ENCODE measurements at places on chromosomes 2 and 18.

- DNase-seq = no peak
Measured at GRCh38 chr2:46803547-46803878, 112.1 kb downstream of the MCFD2 start.

DNA sequence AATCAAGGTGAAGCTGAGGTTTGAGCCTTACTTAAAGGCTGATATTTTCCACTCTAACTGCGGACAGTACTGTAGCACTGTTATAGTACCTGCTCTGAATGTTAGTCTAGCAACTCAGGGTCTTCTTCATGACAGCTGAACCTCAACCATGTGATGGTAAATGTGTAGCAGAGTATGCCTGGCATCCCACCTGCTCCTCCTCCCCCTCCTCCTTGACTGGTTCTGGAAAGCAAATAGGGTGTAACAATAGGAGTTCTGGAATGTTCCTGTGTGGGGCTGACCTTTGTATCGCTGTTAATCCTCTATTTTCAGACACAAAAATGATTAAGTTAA, 447 bp upstream of the CCL20 start:
- DNase-seq = no peak

DNA sequence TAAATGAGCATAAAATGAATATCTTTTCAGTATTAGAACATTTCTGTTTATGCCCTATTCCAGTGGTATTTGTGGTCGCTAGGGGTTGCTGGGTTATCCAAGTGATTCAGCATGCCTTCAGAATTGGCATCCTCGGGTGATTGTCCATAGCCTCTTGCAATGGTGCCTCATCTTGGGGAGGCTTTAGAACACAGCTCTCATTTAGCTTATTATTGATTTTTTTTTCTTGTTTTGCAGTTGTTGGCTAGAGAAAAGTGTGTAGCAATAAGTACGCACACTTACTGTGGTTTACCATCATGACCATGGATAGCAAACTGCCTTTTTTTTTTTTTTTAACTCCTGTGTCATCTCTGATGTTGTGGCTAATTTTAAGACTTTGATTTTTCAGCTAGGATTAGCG, 33.6 kb downstream of the PLEKHA3 start:
- no peak for DNase-seq

GRCh38 chr2:88871336-88871735, 179.9 kb downstream of the RPIA start:
- DNase-seq = no peak

- no peak for DNase-seq
Measured at GRCh38 chr2:221478485-221478863, 93.6 kb downstream of the EPHA4 start.

DNA sequence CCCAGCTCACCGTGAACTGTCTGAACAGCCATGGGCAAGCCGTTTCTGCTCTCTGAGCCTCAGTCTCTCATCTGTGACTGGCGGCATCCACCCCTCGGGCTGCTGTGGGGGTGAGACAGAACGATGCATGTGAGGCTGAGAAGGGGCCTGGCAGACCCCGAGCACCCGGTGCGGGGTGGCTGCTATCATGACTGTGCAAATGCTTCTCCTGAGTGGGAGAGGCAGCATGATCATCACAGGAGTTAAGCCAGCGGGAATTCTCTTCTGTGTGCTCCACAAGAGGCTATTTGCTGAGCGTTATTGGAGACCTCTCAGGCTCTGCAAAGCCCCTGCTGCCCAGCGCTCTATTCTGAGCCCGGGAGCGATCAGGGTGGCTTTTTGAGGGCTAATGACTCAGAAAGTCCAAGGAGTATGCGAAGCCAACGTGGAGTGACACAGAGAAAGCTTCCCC, 45.8 kb upstream of the ID2 start:
- no peak for DNase-seq

GRCh38 chr18:36620788-36621187, 208.0 kb downstream of the TPGS2 start:
- no peak for DNase-seq

DNA sequence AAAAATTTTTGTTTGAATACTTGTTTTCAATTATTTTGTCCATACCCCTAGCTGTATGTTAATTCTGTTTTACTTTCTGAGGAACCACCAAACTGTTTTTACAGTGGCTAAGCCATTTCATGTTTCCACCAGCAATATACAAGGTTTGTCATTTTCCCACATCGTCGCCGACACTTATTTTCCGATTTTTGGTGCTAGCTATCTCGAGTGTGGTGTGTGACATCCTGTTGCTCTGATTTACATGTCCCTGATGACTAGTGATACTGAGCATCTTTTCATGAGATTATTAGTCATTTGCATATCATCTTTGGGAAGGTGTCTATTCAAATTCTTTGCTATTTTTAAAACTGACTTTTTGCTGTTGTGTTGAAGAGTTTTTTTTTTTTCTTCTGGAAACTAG, 7.2 kb upstream of the GPC1 start:
- DNase-seq = no peak

DNA sequence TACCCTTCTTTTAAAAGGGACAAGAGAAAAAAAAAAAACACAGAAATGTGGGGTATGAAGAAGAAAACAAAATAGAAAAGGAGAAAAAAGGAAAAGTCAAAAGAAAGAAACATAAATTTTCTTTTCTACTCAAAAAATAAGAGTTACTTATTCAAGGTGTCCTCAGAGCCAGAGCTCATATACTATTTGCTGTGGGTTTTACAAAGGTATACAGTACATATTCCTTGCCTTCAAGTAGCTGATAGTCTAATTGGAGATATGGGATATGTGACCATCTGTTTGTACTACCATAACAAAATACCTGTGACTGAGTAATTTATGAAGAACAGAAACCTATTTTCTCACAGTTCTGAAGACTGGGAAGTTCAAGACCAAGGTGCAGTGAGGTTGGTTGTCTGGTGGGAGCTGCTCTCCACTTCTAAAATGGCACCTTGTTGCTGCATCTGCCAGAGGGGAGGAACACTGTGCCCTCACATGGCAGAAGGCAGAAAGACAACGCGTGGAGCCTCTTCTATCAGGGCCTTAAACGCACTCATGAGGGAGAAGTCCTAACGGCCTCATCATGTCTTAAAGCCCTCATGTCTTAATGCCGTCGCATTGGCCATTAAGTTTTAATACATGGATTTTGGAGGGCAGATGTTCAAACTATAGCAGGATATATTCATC, 33.9 kb downstream of the NBAS start:
- DNase-seq = no peak

- DNase-seq = no peak
Measured at GRCh38 chr2:7594211-7594610, 677.0 kb downstream of the RNF144A start.

DNA sequence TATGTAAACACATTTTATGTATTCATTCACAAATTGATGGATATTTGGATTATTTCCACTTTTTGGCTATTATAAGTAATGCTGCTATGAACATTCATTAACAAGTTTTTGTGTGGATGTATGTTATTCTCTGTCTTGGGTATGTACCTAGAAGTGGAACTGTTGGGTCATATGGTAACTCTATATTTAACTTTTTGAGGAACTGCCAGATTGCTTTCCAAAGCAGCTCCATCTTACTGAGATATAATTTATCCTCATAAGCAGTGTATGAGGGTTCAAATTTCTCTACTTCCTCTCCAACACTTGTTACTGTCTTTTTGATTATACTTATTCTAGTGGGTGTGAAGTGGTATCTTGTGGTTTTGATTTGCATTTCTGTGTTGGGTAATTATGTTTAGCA, 7.1 kb upstream of the EML6 start:
- no peak for DNase-seq

DNA sequence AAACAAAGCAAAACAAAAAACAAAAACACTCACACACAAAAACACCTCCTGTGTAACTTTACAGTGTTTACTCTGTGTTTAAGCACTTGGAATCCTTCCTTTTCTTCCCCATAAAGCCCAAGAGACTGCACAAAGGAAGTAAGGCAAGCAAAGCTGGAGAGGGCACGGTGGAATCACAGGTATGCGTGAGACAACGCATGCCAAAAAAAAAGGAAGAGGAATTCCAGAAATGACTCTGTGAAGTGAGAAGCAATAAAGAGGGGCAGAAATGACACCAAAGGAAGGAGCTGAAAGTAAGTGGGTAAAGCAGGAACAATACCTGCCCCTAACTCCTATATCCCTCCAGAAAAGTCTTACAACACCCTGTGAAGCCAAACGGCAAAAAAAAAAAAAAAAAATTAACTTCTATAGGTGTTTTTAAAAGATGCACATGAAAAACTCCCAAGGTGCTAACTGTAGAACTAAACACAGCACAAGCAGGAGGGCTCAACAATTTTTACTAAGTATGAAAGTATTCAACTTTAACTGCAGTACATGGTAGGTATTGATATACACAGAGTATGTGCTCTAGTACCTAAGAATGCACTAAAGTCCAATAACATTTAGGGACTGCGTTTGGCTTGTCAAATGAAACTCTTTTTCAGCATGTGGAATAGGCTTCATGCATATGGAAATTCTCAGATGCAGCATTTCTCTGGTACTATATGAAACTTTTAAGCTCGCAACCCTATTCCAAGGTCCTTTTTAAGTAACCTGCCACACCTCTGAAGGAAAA, 9.1 kb downstream of the RND3 start:
- DNase-seq = no peak

- no peak for DNase-seq
Measured at GRCh38 chr2:238278626-238279323, 9.6 kb downstream of the PER2 start.

- DNase-seq = no peak
Measured at GRCh38 chr2:42098571-42099437, 51.0 kb downstream of the PKDCC start.

DNA sequence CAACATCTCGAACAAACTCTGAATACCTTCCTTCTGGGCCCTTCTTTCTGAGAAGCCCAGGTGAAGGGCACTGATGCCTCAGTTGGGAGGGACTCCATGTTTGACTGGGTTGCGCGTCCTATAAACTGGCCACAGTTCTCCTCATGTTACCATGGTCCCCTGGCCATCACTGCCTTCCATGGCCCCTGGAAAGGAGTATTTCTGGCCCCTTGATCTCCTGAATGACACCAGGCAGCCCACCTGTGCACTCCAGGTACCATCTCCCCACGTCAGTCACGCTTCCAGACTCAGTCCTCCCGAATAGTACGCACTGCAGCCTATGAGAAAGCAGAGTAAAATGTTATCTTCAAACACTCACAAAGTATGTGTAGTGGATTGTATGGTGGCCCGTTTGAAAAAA, 73.9 kb downstream of the ACKR3 start:
- no peak for DNase-seq

- DNase-seq = no peak
Measured at GRCh38 chr2:206379266-206379665, 64.1 kb upstream of the ADAM23 start.

All from stimulated activated CD4-positive, alpha-beta T cell treated with anti-CD3 and anti-CD28 coated beads, Interleukin-12 subunit alpha, Interleukin-12 subunit beta, amount 100 ng/mL, for 48 hours (primary cell).